ENCODE measurements at places on chromosomes 2 and 18.

DNA sequence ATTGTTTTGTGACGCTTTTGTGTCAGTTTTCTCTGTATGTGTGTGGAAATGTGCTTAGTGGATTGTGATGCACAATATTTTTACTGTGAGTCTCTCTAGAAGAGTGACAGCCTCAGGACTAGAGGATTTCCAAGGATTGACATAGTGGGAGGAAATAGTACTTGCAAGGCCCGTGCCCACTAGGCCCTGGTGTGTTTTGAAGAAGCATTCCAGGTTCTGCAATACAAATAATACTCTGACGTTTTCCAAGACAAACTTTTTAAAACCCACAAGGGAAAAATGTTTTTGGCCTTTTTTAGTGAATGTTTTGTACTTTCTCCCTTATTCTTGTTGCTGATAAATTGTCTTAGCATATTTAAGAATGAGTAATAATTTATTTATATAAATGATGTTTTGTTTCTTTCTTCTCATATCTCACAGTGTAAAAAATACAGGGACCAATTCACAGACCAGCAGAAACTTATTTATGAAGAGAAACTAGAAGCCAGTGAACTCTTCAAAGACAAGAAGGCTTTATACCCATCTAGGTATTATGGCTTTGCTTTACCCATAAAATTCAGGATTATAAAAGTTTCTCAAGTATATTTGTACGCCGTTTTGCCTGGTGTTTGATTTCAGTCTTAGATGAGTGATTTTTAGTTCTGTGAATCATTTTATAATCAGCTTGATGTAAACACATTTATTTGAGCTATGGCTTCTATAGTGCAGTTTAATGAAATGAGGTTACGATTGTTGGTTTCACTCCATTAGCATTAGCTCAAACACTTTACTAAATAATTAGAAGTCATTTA lies 165.6 kb downstream of the MYO1B start:
- no peak for DNase-seq

DNA sequence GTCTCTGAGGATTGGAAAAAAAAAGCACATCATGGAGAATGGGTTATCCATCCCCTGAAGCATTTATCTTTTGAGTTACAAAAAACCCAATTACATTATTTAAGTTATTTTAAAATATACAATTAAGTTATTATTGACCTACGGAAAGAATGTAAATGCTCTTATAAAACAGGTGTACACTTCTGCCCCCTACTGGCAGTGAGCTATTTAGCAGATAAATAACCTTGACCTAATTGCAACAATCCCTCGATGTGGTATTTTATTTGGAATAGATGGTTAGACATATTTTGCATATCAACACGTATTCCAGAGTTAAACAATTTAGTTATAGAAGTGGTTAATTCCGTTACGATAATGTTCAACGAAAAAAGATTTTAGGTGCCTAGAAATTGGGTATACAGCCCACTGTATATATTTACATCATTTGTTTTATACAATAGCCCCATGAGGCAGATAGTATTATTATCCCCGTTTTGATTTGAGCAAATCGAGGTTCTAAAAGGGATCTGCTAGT lies 9.1 kb upstream of the DAW1 start:
- peak; percentile 28 for DNase-seq

- DNase-seq: no peak
Observed at GRCh38 chr2:38207168-38207567, 131.2 kb upstream of the CYP1B1 start.

DNA sequence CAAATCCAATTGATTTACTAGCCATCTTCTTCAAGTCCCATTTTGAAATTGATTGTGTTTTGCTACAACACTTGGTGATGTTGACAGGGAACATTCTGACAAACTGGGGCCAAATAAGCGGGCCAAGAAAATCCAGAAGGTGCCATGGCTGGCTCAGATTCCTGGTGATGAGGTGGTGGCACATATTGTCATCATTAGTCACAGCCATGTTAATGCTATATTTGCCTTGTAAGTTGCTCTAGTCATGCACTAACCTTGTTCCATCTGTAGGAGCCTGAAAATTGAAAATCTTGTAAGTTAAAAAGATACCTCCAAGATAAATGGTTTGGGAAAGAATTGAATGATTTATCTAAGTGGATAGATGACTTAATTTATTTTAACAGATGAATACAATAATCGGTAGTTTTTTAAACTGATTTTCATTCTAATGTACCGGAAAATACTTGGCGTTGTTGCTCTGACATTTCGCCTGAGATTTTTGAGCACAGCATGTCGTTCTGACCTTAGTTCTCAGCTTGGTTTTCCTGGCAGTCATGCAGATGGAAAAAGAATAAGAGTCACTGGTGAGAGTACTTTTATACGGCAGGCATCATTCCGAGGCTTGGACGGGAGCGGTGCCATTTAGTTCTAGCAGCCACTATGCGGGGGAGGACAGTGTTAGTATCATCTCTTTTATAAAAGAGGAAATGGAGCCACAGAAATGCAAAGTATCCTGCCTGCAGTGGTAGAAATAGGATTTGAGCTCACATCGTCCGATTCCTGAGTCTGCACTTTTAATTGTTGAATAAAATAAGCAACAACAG lies 133.9 kb downstream of the ZNF532 start:
- no peak for DNase-seq

GRCh38 chr18:13565228-13565627 lies 161.1 kb downstream of the FAM210A start:
- DNase-seq: no peak

DNA sequence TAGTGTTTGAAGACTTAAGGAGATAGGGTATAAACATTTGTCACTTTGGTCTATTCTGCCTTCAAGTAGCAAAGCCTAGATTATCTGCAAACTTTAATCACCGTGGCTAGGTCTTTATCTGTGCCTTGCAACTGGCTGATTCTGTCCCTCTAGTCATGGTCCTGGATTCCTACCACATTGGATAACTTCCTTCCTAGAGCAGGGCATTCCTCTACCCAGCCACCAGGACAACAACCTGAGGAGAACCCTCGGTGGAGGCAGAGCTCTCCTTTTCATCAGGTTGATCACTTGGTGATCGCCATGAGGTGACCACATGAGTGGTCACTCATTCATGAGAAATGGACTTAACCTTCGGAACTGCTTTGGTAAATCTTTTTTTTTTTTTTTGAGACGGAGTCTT lies 25.3 kb upstream of the PTPRM start:
- DNase-seq: no peak

DNA sequence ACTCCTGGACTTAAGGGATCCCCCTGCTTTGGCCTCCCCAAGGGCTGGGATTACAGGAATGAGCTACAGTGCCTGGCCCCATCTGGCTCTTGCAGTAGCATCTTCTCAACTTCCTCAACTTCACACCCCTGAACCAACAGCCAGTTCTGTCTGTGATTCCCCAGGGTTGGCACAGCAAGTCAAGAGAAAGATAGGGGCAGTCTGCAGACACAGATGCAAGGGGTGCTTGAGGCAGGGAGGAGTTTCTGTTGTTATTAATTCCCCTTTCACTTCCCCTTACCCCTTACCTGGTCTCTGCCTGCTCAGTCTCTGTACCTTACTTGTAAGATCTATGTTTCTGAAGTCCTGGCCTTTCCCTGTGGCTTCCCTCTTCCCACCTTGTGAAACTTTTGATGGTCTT lies 54.1 kb upstream of the MEX3C start:
- no peak for DNase-seq

GRCh38 chr18:6537475-6537874 lies 122.8 kb upstream of the L3MBTL4 start:
- no peak for DNase-seq

GRCh38 chr2:15378148-15378908 lies 182.8 kb downstream of the NBAS start:
- no peak for DNase-seq

DNA sequence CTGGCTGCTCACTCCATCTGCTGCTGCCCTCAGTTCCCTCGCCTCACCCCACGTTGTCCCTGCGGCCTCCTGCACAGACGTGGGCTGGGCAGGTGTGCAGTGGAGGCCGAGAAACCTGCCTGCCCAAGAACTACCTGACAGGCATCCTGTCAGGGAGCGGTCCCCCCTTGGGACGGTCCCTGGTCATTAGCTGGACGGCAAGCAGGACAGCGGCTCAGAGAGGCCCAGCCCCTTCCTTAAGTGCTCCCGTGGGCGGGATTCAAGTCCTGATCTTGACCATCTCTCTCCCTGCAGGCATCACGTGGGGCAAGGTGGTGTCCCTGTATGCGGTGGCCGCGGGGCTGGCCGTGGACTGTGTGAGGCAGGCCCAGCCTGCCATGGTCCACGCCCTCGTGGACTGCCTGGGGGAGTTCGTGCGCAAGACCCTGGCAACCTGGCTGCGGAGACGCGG lies 11.3 kb downstream of the BOK start:
- DNase-seq: no peak

DNA sequence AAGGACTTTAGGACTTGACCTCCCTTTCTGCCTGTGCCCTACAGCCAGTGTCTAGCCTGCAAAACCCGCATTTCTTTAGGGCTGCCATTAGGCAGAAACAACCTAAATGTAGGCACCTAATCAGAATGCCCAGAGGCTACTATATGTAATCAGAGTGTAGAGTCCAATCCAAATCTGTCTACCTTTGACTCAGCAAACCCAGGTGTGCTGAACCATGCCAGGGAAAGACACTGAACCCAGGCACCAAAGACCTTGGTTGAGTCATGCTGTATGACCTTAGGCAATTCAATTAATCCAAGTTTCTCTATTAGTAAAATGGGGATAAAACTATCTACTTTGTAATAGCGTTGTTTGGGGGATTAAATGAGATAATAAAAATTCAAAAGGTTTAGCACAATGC lies 20.7 kb downstream of the CAPN14 start:
- no peak for DNase-seq

GRCh38 chr2:233003658-233004555 lies 9.1 kb downstream of the NGEF start:
- DNase-seq: no peak

DNA sequence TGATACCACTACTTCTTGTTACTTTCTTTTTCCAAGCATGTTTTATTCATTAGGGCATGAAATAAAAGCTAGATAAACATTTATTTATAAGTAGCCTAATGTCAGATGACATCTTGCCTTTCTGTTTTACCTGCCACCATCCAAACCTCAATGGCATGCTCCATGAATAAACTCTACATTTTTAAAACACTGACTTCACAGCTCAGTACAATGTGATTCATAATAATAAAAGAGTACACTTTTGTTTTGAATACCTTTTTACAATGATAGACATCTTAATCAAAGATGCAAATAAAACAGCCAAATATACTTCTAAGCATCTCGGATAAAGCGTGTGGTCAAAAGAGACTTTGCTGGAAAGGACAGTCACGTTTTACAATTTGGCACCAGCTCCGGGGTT lies 88.2 kb downstream of the SPRED2 start:
- DNase-seq: no peak

DNA sequence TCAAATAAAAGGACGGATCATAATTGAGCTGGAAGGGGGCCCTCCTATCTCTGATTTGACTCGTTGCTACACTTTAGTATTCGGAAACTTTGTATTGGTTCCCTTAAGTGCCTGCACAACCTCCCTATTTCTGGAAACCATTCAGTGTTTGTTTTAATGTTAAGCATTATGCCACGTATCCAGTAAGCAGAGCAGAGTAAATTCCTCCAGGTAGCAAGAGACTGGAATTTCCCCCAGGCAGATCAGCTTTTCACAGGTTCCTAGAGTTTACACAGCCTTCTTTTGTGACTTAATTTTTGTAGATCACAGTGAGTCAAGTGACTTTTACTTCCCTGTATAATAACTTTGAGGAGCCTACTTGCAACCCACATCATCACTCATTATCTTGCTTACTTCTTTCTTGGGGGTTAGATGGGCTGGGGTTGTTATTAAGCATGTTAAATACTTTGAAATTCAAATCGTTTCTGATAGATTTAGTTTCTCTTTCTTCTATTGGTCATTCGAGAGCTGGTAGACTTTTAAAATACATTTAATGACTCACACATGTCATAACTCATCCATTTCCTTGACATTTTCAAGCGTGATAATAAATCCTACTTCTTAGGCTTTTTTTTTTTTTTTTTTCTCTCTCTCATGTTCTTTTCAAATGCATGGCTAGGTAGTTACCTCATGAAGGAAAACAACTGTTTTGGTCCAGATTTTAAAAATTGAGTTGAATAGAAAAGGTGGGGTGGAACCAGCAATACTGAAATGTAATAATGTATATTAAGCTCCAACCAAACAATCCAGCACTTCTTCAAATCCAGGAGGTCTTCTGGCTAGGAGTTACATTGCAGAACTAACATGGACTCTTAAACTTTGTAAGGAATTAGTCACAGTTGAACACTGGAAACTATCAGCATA lies 219.3 kb downstream of the NEDD4L start:
- DNase-seq: no peak

- DNase-seq: no peak
Observed at GRCh38 chr2:31142110-31142509, 3.9 kb upstream of the GALNT14 start.

- DNase-seq: no peak
Observed at GRCh38 chr2:86081724-86082123, 24.0 kb downstream of the POLR1A start.

- no peak for DNase-seq
Observed at GRCh38 chr2:241612156-241613016, 24.6 kb downstream of the THAP4 start.

- no peak for DNase-seq
Observed at GRCh38 chr2:45132551-45132950, 123.3 kb upstream of the SIX2 start.

- DNase-seq: no peak
Observed at GRCh38 chr2:24125956-24126355, 2.7 kb downstream of the FAM228B start.

GRCh38 chr2:156483741-156484173 lies 47.6 kb downstream of the GPD2 start:
- DNase-seq: no peak

DNA sequence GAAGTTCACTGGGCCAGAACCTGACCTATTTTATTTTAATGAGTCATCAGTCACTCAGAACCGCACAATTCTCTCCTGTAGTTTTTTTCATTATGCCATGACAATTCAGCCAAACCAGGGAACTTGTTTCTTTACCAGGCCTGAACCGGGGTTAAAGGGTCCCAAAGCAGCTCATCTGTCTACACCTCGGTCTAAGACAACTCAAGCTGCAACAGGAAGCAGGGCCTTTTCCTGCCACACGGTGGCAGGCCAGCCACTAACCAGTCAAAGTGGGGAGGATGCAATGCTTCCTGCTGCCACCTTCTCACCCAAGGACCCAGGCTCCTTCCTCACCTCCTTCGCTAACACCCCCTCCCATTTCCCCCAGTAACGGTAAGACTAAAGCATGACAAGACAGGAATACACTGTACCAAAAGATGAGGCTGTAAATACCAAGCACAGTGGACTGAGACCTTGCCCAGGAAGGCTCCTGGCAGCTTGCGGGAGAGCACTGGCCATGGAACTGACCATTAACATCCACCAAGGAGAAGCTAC lies 56.7 kb upstream of the ACKR3 start:
- DNase-seq: peak; percentile 66

GRCh38 chr2:22513563-22513962 lies 871.4 kb upstream of the KLHL29 start:
- DNase-seq: no peak

- no peak for DNase-seq
Observed at GRCh38 chr2:130318906-130319305, 23.8 kb upstream of the IMP4 start.

- no peak for DNase-seq
Observed at GRCh38 chr2:221715523-221716247, 143.6 kb upstream of the EPHA4 start.
